ENCODE measurements at places on chromosomes 11 and 22. TPM values are rescaled to one million over a fixed set of nuclear protein-coding genes. Genes with fewer than 3 reads are reported as not detected.

The LARGE1 gene
- total RNA-seq = 0.18 TPM

GRCh38 chr11:107562647-107563208 lies 2.8 kb downstream of the ALKBH8 start:
- H3K4me1 ChIP-seq = peaks cover 52% of the 10 kb centered on the region
- peaks cover 4% of the 10 kb centered on the region for H3K36me3 ChIP-seq
- no peak for DNase-seq
- no peak overlapping the region for H3K4me3 ChIP-seq
- H3K27me3 ChIP-seq = no peaks in the 10 kb centered on the region

The PGGHG gene
- total RNA-seq = 113 TPM

- H3K4me1 ChIP-seq = peaks cover 50% of the 10 kb centered on the region
- H3K4me3 ChIP-seq = no peak overlapping the region
- H3K36me3 ChIP-seq = peaks cover 60% of the 10 kb centered on the region
- DNase-seq = no peak
Observed at GRCh38 chr22:46290121-46290842, 6.4 kb upstream of the GTSE1 start.

The ART1 gene
- total RNA-seq = not detected
